ENCODE measurements at places on chromosomes 13 and 19.
A peak's percentile ranks its signal among the peaks of the same experiment; 100 is the strongest.

DNA sequence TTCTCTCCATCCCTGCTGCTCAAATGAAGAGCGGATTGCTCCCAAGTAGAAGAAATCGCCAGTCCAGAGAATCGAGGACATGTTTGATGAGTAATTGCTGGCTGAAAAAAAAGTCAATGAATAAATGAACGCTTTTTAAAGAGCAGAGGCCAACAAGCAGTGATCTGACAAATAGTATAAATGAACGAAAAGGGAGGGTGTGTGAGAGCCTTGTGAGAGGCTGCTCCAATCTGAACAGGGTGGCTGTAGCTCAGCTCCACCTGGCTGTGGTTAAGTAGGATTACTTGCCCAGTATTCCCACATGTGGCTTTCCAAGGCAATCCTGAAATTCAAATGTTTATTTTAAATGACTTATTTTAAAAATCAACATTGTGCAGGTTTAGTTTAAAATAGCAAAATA, 117.1 kb downstream of the TSHZ3 start:
- no peak for DNase-seq

GRCh38 chr19:10431943-10432735, 11.8 kb downstream of the PDE4A start:
- DNase-seq: no peak

DNA sequence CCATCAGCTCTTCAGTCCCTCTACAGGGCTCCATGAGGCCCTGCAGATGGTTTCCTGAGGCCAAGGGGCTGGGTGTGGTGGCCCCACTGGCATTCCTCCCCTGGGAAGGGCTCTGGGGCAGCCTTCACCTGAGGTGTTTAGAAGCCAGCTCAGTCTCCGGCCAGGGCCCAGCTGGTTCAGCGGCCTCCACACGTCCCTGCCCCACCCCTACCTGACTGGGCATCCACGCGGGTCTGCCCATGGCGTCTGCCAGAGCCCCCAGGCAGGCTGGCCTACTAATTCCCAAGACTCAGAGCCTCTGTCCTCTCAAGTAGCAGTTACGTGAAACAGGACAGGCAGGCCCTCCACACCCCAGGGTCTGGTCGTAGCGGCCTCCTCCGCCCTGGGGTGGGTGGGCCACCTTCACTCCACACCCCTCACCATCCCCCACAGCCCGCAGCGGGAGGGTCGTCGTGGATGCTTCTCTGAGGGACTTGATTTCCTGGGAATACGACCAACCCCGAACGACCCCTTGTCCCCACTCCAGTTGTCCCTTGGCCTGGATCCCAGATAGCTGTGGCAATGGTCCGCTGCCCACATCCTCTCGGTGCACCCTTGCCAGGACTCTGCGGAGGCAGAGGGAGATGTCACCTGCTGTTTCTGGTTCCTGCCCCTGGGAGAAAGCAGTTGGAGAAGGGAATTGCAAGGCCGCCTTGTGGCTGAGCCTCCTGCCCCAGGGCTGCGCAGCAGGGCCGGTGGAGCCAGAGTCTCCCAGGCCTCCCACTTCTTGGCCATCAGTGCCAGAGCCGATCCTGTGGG, 24.3 kb downstream of the CAPN12 start:
- no peak for DNase-seq

DNA sequence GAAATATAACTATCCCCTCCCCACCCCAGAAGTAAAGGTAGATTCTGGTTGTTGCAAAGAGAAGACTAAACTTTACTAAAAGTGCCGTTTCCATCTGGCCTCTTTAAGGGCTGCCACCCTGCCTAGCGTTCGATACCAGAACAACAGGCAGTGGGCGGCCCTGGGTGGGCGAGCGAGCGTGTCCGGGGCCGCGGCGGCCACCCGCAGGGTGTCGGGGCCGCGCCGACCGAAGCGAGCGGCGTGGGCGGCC, 2.6 kb downstream of the FGF9 start:
- no peak for DNase-seq

DNA sequence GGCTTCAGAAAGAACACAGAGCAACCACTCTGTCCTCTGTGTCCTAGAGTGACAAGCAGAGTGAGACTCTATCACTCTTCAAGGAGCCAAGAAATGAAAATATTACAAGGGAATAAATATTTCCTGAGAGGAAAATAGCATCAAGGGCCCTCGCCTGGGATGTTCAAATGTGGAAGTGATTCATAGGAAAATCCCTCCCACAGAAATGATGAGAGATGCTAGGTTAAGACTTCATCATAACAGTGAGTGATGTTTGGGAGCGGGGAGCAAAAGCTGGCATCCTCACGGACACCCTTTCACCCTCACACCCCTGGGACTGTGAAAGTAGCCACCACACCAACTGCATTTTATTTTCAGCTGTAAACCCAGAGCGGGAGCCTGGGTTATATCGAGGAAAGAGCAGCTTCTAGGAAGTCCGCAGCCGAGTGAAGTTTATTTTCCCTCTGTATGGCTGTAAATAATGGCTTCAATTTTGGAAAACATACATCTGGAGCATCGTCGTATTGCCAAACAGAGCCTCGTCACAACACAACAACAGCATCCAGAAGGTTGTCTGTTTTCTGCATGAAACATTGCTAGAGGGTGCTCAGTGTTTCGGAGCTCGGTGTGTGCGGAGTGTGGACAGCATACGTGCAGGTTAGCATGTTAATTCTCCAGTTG, 54.8 kb downstream of the DLEU7 start:
- no peak for DNase-seq

GRCh38 chr13:39401756-39402155, 201.2 kb downstream of the LHFPL6 start:
- no peak for DNase-seq

DNA sequence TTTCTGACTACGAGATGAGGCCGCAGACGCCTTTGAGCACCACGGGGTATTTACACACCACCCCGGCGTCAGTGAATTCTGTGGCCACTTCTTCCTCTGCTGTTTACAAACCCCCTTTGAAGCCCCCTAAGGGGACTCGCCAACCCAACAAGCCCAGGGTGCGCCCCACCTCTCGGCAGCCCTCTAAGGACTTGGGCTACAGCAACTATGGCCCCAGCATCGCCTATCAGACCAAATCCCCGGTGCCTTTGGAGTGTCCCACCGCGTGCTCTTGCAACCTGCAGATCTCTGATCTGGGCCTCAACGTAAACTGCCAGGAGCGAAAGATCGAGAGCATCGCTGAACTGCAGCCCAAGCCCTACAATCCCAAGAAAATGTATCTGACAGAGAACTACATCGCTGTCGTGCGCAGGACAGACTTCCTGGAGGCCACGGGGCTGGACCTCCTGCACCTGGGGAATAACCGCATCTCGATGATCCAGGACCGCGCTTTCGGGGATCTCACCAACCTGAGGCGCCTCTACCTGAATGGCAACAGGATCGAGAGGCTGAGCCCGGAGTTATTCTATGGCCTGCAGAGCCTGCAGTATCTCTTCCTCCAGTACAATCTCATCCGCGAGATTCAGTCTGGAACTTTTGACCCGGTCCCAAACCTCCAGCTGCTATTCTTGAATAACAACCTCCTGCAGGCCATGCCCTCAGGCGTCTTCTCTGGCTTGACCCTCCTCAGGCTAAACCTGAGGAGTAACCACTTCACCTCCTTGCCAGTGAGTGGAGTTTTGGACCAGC, 5.3 kb downstream of the SLITRK5 start:
- DNase-seq: no peak

DNA sequence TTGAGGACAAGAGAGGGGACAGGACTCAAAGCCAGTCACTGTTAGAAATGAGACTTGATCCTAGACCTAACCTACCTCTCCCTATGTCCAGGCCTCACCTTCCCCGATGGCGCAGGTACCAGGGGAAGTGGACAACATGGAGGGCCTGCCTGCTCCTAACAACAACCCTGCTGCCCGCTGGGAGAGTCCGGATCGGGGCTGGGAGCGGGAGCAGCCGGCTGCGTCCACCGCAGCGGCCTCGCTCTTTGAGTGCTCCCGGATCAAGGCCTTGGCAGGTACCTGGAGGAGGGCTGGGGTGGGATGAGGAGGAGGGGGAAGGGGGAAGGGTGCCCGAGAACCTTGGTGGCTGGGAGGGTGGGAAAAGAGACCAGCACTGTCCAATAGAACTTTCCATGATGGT, 5.7 kb downstream of the SPTBN4 start:
- no peak for DNase-seq

- DNase-seq: no peak
Measured at GRCh38 chr13:112806739-112807652, 117.2 kb downstream of the ATP11A start.

GRCh38 chr13:25143706-25144105, 28.4 kb downstream of the AMER2 start:
- no peak for DNase-seq

- no peak for DNase-seq
Measured at GRCh38 chr13:111530137-111530870, 209.9 kb downstream of the TEX29 start.

GRCh38 chr13:28425793-28426192, 69.1 kb downstream of the FLT1 start:
- no peak for DNase-seq

DNA sequence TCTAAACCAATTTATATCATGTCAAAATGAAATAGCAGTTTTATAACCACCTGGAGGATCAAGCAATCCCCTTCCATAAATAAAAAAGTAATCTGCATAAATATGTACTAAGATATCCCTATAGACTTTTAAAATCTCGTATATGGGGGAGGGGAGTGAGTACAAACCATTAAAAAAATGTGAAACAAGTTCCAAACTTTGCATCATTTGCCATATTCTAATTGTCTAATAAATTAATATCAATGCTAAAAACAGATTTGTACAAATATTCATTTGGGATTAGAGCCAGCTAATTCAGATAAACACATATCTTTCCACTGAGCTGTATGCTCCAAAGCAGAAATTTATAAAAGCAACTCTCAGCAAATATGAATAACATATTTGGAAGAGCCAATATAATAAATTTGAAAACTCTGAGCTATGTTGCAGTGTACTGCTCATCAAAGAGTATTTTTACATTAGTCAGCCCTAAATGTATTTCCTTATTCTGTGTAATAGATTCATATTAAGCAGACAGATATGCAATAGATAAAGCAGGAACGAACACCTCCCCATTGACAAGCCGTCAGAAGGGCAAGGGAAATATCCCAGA, 970.2 kb downstream of the EFNB2 start:
- DNase-seq: no peak

- no peak for DNase-seq
Measured at GRCh38 chr19:40571005-40571318, 5.7 kb upstream of the SHKBP1 start.

DNA sequence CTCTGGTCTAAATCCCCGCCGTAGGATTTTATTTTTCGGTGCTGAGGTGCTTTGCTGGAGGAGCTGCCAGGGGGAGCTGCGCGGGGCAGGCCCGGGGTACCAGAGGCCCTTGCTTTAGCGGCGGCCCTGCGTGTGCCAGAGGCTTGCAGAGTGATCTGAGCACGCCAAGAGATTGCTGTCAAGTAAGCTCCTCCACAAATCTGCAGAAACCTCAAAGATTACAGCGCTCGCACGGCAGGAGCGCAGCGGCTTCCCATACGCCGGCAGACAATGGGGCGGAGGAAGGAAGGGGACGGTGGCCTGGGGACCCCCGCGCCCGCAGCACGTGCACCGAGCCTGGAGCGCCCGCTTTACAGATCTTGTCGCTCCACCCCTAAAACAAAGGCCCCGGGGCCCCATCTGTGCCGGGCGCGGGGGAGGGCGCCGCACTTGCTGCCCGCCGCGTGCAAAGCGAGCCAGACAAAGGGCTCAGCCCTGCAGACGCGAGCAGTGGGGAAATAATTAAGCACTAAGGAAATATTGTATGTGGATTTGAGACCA, 9.1 kb upstream of the C19orf12 start:
- no peak for DNase-seq

GRCh38 chr19:11767633-11768133, 883 bp downstream of the ZNF441 start:
- no peak for DNase-seq

DNA sequence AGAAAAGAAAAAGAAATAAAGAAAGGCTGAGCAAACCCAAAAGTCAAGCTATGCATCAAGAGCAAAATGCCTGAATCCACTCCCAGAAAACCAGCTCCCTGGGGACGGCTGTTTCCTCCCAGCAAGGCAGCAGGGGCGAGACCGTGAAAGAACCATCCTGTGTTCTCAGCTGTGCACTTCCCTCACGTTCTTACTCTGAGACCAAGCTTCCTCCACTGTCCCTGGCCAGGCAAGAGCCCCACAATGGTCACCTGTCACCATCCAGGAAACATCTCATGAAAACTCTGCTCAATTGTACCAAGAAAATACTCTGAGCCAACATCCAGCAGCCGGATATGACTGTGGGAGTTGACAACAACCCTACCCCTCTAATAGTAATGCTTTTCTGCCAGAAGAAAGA, 22.9 kb downstream of the RAB20 start:
- DNase-seq: peak; percentile 68

GRCh38 chr13:36717966-36718545, 44.2 kb downstream of the SERTM1 start:
- no peak for DNase-seq

DNA sequence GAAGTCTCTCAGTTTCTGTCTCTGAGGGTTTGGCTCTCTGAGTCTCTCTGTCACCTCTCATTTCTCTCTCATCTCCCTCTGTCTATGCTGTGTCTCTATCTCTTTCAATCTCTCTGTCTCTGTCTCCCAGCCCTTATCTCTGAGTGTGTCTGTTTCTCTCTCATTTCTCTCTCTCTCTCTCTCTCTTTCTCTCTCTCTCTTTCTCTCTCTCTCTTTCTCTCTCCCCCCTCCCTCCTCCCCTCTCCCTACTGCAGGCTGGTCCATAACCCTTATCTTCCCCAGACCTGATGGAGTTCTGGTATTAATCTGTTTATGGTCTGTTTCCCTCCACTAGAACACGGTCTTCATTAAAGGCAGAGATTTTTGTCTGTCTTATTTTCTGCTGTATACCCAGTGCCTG, 1.3 kb upstream of the PVR start:
- no peak for DNase-seq

DNA sequence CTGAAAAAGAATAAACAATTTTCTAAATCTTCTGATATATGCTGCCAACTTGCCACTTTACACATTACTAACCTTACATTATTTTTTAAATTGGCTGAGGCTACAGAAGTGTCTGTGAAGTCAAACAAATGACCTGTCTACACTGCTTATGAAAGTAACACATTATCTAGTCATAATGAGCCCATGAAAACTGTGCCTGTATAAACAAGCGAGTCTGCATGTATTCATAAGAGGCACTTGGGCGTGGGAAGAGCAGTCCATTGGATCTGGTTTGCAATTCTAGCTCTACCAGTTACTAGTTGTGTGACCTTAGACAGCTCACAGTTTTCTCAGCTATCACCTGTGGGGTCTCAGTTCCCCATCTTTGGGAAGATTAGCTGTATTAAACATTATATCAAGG, 3.1 kb downstream of the VPS36 start:
- DNase-seq: no peak

GRCh38 chr13:102333320-102334198, 68.3 kb downstream of the FGF14 start:
- DNase-seq: peak; percentile 48
